ENCODE measurements at places on chromosomes 2 and 18. TPM values are rescaled to one million over a fixed set of nuclear protein-coding genes. Genes with fewer than 3 reads are reported as not detected.

RAB6C gene
- not detected for total RNA-seq

TGFA gene
- not detected for total RNA-seq

GCG gene
- total RNA-seq, result not detected

TXNL1 gene
- 31.4 TPM for total RNA-seq

RESP18 gene
- not detected for total RNA-seq

CCT4 gene
- total RNA-seq, result 115 TPM

AFF3 gene
- 0.34 TPM for total RNA-seq

DHRS9 gene
- 1.3 TPM for total RNA-seq

TUBB6 gene
- total RNA-seq, result 531 TPM

CD207 gene
- total RNA-seq, result not detected

APCDD1 gene
- total RNA-seq, result not detected

COBLL1 gene
- total RNA-seq, result 2.5 TPM

FEV gene
- total RNA-seq, result not detected

MROH2A gene
- total RNA-seq, result not detected

CDH19 gene
- total RNA-seq, result not detected

METAP1D gene
- 4.9 TPM for total RNA-seq

ITSN2 gene
- total RNA-seq, result 27.2 TPM

STARD6 gene
- total RNA-seq, result 0.17 TPM

GCKR gene
- not detected for total RNA-seq

CCT7 gene
- total RNA-seq, result 234 TPM

CD302 gene
- 3.9 TPM for total RNA-seq

ME2 gene
- 19.2 TPM for total RNA-seq

ACKR3 gene
- total RNA-seq, result 3.2 TPM

SH3BP4 gene
- total RNA-seq, result 21.6 TPM

RAPGEF4 gene
- 1.9 TPM for total RNA-seq

ABCG8 gene
- not detected for total RNA-seq

GNAL gene
- total RNA-seq, result 0.69 TPM

Measured in bronchial smooth muscle cell (primary cell).